Activated naive CD8-positive, alpha-beta T cell treated with anti-CD3 and anti-CD28 coated beads for 36 hours (primary cell): ENCODE measurements at places on chromosomes 3 and 15. TPM values are rescaled to one million over a fixed set of nuclear protein-coding genes. Genes with fewer than 3 reads are reported as not detected.

- no peak for DNase-seq
Observed at GRCh38 chr3:35184775-35185174, 454.6 kb upstream of the ARPP21 start.

DNA sequence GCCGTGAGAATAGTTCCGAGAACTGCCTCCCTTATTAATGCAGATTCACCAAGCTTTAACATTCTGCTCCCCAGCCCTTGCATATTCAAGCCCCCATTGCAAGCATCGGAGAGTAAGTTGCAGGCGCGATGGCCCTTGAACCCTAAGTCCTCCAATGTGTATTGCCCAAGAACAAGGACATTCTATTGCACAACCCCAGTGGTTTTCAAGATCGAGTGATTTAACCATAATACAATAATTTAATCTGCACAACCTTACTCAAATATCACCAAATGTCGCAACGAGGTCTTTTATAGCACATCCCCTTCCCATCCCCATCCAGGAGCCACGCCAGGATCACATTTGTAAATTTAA, 21.7 kb upstream of the PLXND1 start:
- DNase-seq = no peak

GRCh38 chr3:16790432-16791400, 94.0 kb upstream of the PLCL2 start:
- DNase-seq = no peak

Gene CACNA2D3
- total RNA-seq = not detected

GRCh38 chr15:77511869-77512268, 91.2 kb downstream of the HMG20A start:
- DNase-seq = no peak

Gene CLDN18
- not detected for total RNA-seq

GRCh38 chr3:16520970-16521881, 7.7 kb upstream of the RFTN1 start:
- DNase-seq = no peak

Gene PAK6
- total RNA-seq = 0.18 TPM

- DNase-seq = no peak
Observed at GRCh38 chr15:31482122-31482922, 155.7 kb downstream of the KLF13 start.

- DNase-seq = no peak
Observed at GRCh38 chr3:124246376-124246775, 254.5 kb upstream of the ROPN1 start.

DNA sequence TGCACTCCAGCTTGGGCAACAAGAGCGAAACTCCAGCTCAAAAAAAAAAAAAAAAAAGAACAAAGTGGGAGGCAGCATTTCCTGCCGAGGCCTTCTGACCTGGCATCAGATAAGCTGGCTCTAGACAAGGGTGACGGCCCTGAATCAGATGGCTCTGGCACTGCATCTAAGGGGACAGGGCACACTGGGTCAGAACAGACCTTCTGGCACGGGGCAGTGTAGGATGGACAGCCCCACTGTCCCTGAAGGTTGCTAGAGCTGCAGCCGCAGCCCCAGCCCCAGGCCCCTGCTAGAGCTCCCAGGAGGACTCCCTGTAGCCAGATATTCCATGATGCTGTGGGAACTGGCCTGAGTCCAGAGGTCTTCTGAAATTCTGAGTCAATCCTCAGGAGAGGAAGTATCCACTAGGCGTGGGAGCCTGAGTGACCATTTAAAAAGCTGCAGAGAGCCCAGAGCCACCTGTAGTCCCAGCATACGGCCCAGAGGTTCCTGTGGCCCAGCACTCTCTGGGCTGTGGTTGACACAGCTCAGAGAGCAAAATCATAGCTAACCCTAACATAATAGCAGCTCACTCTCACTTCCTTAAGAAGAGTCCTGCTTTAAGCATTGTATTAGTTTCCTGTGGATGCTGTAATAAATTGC, 69.2 kb upstream of the MFGE8 start:
- no peak for DNase-seq

Gene GRAMD1C
- total RNA-seq = 0.54 TPM

DNA sequence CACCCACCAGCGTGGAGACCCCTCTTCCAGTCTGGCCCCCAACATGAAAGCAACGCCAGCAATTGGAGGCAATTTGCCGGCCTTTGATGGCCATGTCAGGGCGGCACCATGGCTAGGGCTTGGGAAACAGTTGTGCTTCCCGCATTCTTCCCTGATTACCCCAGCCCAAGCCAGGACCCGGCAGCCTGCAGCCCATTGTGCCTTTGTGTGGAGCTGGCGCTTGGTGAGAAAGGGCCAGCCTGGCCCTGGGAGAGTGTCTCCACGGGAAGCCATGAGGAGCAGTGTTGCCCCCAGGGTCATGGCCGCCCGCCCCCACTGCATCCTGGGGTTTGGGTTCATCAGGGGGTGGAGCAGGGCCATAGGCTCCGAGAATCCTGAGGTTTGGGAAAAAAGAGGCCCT, 66.0 kb downstream of the DNAJB8 start:
- DNase-seq = no peak
